Skin of body (tissue), 3 donors: ENCODE measurements at places on chromosomes 12 and 14. TPM values are rescaled to one million over a fixed set of nuclear protein-coding genes. Genes with fewer than 3 reads are reported as not detected.

Gene STON2
- 28.7 TPM for total RNA-seq

Gene AQP6
- 0.20 TPM for total RNA-seq

Gene TAS2R7
- not detected for total RNA-seq

Gene KRT6C
- 3.5 TPM for total RNA-seq

Gene TMEM132D
- 0.20 TPM for total RNA-seq

Gene PTMS
- total RNA-seq = 49.1 TPM

Gene LTBP2
- total RNA-seq = 18.8 TPM

Gene ASPG
- total RNA-seq = 3.6 TPM

Gene BDKRB2
- total RNA-seq = 2.7 TPM
